Parietal lobe (tissue), 2 donors: ENCODE measurements at places on chromosomes 16 and 17. TPM values are rescaled to one million over a fixed set of nuclear protein-coding genes. Genes with fewer than 3 reads are reported as not detected.

The EVPLL gene
- not detected for total RNA-seq

The MYH2 gene
- not detected for total RNA-seq

The HEATR9 gene
- not detected for total RNA-seq

The NTN3 gene
- 6.6 TPM for total RNA-seq

The SGCA gene
- total RNA-seq: not detected

The GNG13 gene
- not detected for total RNA-seq

The NAA60 gene
- total RNA-seq: 25.4 TPM

The TSPAN10 gene
- 0.63 TPM for total RNA-seq

The IRX5 gene
- total RNA-seq: not detected

The KRT222 gene
- 3.4 TPM for total RNA-seq

The MMP2 gene
- 11.6 TPM for total RNA-seq

The MPV17L gene
- 11.3 TPM for total RNA-seq

The KRTAP4-9 gene
- total RNA-seq: not detected

The CMTM2 gene
- not detected for total RNA-seq
